ENCODE measurements at places on chromosomes 6 and 20.

- DNase-seq: no peak
Observed at GRCh38 chr20:9535449-9535848, 21.1 kb downstream of the LAMP5 start.

DNA sequence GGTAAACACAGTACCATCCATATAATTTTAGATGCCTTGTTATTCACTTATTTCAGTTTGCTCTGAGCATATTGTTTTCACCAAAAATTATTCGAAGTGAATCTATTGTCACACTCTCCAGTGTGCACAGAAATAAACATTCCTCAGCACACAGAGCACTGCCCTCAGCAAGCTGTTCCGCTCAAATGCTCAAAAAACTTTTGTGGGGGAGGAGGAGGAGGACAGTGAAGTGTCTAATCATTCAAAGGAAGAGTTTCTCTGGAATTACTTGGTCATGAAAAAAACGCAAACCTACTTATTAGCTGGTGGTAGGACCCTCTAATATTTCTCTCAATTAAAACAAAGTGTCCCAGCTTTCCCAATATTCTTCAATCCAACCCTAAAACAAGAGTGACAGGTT is 88.3 kb downstream of the DTNBP1 start:
- no peak for DNase-seq

GRCh38 chr6:19837511-19838441 is 606 bp downstream of the ID4 start:
- DNase-seq: no peak

- DNase-seq: no peak
Observed at GRCh38 chr6:106162921-106163320, 76.8 kb downstream of the PRDM1 start.

GRCh38 chr20:51372966-51373365 is 169.6 kb downstream of the NFATC2 start:
- DNase-seq: no peak

DNA sequence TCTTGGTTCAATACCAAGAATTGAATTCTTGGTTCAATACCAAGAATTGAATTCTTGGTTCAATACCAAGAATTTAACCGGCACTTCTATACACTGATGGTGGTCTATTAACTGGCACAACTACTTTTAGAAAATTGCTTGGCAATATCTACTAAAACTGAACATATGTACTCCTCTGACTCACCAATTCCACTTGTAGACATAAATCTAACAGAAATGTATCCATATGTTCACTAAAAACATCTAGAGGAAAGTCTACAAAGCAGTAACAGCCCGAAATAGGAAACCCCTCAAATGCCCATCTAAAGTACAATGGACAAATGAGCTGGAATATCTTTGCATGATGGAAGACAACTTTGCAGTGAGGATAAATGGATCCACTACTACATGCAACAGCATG is 71.9 kb downstream of the KIF16B start:
- DNase-seq: no peak

DNA sequence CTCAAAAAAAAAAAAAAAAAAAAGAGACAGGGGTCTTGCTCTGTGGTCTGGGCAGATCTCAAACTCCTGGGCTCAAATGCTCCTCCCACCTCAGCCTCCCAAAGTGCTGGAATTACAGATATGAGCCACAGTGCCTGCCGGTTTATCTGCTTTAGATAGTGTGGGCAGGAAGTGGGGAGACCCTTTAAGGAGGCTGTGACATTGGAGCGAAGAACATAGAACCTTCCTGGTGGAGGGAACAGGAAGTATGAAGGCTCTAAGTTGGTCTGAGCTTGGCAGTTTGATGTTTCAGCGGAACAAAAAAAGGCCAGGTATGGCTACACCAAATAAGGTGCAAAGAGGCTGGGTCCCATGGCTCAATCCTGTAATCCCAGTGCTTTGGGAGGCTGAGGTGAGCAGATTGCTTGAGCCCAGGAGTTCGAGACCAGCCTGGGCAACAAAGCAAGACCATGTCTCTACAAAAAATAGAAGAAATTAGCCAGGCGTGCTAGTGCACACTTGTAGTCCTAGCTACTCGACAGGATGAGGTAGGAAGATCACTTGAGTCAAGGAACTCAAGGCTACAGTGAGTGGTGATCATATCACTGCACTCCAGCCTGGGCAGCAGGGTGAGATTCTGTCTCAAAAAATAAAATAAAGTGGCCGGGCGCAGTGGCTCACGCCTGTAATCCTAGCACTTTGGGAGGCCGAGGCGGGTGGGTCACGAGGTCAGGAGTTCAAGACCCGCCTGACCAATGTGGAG is 8.7 kb upstream of the ZMYND8 start:
- DNase-seq: no peak

- no peak for DNase-seq
Observed at GRCh38 chr6:57106990-57107389, 17.0 kb downstream of the ZNF451 start.

DNA sequence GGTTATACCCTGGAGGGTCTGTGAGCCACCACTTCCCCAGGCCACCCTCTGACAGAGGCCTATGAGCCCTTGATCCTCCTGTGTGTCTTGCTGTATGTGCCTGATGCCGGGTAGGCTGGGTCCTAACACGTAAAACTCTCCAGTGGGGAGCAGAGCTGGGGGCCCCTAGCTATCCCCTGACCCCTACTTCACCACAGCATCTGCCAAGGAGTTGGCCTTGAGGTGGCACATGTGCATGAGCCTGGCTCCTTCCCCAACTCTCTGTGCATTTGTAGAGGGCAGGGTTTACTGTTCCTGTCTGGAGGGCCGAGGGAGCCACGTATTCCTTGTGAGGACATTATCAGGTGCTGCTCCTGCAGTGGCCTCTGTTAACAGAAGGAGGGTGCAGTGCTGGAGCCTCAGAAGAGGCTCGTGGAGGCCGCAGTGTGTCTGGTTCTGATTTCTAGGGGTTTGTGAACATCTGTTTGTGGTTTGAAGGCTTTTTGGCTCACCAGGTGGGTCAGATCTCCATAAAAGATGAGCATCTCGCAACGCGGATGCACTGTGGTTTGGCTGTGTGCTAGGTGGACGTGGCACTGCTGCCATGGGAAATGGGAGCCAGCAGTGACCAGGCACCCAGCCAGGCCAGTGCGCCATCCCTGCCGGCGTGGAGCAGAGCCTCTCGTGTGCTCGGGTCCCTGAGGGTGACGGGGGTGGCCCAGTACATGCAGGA is 152.1 kb downstream of the DTNBP1 start:
- no peak for DNase-seq

DNA sequence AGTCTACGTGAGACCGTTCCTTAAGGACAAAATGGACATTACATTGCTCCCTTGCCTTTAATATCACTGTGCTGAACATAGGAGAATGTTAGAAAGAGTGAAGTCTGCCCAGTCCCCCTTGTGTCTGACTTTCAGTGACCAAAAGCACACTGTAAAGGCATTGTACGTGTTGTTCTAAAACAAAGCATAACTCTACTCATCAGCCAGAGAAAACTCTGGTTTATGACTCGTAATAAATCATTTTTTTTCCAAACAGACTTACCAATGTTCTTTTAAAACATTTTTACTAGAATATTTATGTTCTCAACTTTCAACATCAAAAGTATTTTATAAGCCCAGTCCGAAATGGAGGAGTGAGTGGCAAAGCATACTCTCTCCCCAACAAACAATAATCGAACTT is 262.5 kb downstream of the GJA1 start:
- DNase-seq: no peak

- DNase-seq: no peak
Observed at GRCh38 chr6:38604700-38605099, 35.0 kb downstream of the BTBD9 start.

DNA sequence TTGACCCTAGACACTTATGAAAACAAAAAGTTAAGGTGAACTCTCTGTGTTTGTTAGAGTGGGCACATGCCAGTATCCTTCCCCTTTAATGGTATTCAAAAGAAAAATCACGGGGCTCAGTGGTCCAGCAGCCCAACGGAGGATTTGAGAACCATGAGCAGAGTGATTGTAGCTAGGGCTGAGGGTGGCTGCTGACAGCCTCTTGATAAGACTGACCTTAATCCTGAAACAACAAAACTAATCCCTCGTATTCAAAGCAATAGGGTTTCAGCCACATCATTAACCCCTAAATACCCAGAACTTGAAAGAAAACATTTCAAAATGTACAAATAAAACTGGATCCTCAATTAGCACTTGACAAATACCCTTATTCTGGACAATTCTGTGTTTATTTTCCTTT is 95.1 kb downstream of the SNAP25 start:
- DNase-seq: no peak

GRCh38 chr6:149831308-149831820 is 32.8 kb downstream of the LRP11 start:
- no peak for DNase-seq

DNA sequence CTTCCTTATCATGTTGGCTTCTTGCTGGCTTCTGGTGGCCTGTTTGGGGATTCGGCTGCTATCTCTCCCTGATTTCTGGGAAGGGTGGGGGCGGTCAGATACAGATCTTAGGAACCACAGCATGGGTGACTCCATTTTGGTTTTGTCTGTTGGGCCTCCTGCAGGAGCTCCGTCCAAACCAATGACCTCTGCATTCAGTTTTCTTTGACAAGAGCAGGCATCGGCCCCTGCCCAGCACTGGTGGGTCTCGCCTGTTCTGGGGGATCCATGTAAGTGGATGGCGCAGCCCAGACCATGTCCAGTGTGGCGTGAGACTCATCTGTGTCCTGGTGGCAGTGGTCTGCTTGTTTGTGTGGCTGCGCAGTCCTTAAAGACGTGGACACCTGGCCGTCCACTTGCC is 8.6 kb upstream of the ARFGAP1 start:
- no peak for DNase-seq

DNA sequence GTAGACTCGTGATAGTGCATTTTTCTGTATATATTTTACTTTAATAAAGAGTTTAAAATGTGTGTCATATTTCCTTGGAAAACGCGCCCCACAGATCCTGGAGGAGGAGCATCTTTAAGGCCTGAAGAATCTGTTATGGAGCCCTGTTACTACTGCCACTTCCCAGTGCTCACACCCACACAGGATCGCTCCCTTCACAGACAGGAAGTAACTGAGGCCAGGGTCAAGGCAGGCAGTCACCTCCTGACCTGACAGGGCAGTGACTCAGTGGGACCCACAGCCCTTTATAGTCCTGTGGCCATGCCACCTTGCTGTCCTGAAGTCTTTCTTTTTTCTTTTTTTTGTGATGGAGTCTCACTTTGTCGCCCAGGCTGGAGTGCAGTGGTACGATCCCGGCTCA is 9.0 kb downstream of the RRBP1 start:
- no peak for DNase-seq

DNA sequence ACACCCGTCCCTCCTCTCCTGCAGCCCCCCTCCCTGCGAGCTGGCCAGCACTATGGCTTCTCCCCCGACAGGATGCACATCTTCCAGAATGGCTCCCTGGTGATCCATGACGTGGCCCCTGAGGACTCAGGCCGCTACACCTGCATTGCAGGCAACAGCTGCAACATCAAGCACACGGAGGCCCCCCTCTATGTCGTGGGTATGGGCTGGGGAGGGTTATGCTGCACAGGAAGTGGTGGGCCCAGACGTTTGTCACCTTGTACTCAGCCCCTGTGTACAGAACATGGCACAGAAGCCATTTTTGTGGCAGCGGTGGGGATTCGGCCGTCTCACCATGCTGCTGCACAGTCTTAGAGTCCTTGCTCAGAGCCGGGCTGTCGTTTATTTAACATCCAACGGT is 29.0 kb upstream of the SRF start:
- no peak for DNase-seq

GRCh38 chr6:147503587-147503986 is 4.9 kb upstream of the SAMD5 start:
- DNase-seq: no peak

DNA sequence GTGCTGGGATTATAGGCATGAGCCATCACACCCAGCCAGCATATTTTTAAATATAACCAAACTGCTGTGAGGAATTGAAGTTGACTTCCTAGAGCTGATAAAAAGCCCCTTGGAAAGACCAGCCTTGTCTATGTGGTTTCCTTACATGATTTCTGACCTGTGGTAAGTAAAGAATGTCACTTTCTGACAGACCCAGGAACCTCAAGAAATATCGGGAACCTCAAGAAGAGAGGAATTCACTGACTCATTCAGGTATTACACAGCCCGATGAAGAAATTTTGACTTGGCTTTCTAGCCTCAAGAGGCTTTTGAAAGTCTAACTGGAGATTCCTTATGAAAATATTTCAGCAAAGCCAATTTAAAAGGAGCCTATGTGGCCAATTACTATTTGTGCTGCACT is 71.8 kb downstream of the FOXF2 start:
- no peak for DNase-seq

GRCh38 chr6:151610326-151610725 is 116.5 kb downstream of the CCDC170 start:
- no peak for DNase-seq

DNA sequence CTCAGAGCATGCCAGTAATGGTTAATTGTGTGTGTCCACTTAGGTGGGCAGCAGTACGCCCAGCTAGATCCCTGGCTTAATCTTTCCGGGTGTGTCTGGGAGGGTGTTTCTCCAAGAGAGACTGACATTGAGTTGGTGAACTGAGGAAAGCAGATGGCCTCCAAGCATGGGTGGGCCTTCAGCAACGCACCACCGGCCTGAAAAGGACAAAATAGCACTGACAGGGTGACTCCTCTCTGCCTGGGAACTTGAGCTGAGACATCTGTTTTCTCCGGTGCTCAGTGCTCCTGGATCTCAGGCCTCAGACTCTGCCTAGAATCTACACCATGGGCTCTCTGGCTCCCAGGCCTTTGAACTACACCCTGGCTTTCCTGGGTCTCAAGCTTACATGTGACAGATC is 43.2 kb downstream of the C6orf118 start:
- DNase-seq: no peak

DNA sequence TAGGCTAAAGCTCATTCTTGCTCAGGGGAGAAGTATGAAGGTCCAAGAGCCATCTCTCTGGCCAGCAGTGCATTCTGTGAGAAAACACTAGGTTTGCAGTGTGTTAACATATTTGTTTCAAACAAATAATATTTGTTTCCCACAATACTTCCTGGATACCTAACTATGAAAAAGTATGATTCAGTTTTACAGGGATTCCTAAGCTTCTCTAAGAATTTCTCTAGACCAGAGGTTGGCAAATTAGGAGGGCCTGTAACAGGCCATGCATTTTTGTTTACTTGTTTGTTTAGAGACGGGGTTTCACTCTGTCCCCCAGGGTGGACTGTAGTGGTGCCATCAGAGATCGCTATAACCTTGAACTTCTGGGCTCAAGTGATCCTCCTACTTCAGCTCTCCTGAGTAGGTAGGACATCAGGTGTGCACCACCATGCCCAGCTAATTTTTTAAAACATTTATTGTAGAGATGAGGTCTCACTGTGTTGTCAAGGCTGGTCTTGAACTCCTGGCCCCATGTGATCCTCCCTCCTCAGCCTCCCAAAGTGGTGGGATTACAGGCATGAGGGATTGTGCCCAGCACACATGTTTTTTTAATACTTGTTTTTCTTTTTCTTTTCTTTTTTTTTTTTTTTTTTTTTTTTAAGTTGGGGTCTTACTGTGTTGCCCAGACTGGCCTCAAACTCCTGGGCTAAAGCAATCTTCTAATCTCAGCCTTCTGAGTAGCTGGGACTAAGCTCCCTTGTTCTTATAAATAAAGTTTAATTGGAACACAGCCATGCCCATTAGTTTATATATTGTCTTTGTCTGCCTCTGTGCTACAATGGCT is 71.7 kb downstream of the ADGRG6 start:
- DNase-seq: no peak

GRCh38 chr6:151082079-151082478 is 157.7 kb upstream of the AKAP12 start:
- no peak for DNase-seq

All from cardiac septum (tissue), 1 donor.